Fibroblast of skin of right quadriceps (primary cell): ENCODE measurements at places on chromosomes 6 and 20.

- no peak for DNase-seq
These were observed 6.6 kb upstream of the ANKRD60 start for GRCh38 chr20:58235010-58235409.

GRCh38 chr6:12170351-12171092, 119.6 kb upstream of the EDN1 start:
- no peak for DNase-seq

DNA sequence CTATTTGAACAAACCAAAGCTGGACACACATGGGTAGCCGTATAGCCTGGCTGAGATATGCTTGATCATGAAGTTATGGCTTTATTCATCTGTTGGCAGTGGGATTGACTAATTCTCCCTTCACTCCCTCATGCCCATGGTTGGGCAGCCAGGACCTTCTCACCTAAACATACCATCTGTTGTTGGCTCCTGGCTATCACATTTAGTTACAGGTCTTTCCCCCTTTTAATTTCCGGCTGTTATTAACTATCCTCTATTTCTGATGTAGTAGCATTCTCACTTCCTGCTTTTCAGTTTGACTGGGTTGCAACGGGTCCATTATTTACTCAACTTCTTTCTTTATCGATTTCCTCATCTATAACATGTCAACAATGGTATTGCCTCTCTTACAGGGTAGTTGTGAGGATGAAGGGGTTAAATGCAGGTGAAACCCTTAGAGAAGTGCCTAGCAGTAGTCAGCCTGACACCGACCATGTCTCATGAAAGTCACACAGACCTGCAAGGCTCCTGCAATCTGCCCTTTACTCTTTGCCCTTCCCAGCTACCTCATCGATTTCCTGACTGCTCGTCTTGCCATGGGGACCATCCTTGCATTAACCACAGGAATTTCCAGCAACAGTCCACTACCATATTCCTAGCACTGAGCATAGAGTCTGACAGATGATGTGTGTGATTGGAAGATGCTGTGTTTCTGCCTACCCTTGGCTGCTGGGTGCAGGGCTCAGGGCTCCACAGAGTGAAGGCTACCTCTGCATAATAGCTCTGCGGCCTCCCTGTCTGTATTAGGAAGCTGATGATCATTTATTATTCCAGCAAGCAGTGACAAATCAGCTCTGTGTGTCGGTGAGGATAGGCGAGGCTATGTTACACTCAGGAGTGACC, 42.2 kb downstream of the PPP1R14C start:
- DNase-seq, result no peak

GRCh38 chr6:116413357-116413756, 42.6 kb downstream of the DSE start:
- no peak for DNase-seq
